NCI-H1694 (cell line): ENCODE measurements at places on chromosomes 11 and 22.

- DNase-seq = no peak
Observed at GRCh38 chr22:23400286-23400981, 179.7 kb downstream of the IGLL1 start.

- no peak for DNase-seq
Observed at GRCh38 chr11:111329306-111330204, 31.2 kb downstream of the POU2AF3 start.

- no peak for DNase-seq
Observed at GRCh38 chr22:29396126-29396525, 7.8 kb upstream of the AP1B1 start.

DNA sequence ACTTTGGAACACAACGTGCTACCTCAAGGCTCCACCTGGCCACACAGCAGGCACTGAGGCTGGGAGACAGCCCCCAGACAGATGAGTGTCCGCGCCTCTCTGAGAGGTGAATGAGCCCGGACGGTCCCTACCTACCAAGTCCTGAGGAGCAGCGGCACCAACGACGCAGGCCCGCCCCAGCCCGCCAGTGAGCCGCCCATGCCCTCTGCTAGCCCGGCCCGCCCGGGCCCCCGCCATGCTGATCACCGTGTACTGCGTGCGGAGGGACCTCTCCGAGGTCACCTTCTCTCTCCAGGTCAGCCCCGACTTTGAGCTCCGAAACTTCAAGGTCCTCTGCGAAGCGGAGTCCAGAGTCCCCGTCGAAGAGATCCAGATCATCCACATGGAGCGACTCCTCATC, at the start of gene DDI1:
TSS of gene DDI1 (plus strand) at position 53 of the 400 bp plus-strand sequence. CDS start at position 236, 183 bp downstream.
- DNase-seq = no peak

- no peak for DNase-seq
Observed at GRCh38 chr11:64545619-64546018, 45.4 kb upstream of the SLC22A12 start.

DNA sequence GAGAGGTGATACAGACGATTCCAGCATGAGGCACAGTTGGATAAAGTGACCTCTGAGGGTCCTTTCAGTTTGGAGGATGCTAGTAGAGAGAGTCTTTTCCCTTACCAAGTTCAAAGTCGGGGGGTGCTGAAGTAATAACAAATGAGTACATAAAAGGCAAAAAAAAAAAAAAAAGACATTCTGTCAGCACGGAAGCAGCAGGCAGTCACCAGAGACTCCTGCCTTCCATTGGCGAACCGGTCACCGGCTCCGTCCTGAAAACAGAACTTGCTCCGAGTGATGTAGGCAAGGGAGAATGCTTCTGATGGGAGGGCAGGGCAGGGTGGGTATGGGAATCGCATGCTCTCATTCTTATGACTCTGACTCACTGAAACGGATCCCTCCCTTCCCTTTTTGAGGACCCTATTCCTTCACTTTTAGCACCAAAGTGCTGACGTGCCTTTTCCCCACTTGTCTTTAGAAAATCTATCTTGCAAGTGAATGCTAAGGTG, 65.9 kb downstream of the PRR5L start:
- no peak for DNase-seq

GRCh38 chr11:68012843-68013610, 2.9 kb downstream of the ALDH3B1 start:
- DNase-seq = no peak

DNA sequence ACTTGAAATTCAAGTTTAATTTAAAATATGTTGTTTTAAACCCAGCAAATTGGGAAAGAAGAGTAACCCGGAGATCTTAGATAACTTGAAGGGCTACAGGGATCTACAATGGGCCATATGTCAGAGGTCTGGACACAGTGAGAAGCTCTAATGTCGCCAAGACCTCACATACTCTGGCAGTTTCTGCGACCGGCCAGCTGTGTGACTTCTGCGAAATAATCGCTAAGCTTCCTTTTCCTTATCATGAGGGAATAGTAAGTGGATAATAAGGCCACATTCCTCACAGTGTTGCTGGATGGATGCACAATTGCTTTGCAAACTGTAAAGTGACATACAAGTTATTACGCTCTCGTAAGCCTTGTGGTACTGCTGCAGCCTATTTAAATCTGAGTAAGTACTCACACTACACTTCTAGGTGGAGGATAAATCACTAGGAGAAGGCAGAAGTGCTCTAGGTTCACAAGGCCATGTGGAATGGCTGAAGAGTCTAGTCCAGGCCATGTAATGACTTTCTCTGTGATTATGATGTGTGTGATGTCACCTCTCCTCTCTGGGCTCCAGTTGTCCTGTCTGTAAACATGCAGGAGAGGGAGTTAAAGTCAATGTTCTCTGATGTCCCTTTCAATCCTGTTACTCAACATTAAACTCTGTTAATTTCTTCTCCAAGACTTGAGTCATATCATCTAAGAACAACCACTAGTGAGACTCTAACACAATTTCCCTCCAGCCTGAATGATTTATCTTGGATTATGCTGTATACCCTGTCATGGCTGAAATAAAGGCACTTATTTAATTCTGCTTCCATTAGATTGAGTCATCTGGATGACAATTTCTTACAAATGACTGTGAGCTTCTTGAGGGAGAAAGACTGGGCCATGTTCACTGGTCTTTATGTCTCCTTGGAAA, 192.6 kb upstream of the NARS2 start:
- DNase-seq = no peak

GRCh38 chr11:57223601-57224000, 13.4 kb downstream of the APLNR start:
- DNase-seq = no peak

GRCh38 chr11:95716266-95716665, 73.3 kb downstream of the FAM76B start:
- no peak for DNase-seq

GRCh38 chr11:279040-279965, 1.1 kb downstream of the NLRP6 start:
- DNase-seq = no peak

DNA sequence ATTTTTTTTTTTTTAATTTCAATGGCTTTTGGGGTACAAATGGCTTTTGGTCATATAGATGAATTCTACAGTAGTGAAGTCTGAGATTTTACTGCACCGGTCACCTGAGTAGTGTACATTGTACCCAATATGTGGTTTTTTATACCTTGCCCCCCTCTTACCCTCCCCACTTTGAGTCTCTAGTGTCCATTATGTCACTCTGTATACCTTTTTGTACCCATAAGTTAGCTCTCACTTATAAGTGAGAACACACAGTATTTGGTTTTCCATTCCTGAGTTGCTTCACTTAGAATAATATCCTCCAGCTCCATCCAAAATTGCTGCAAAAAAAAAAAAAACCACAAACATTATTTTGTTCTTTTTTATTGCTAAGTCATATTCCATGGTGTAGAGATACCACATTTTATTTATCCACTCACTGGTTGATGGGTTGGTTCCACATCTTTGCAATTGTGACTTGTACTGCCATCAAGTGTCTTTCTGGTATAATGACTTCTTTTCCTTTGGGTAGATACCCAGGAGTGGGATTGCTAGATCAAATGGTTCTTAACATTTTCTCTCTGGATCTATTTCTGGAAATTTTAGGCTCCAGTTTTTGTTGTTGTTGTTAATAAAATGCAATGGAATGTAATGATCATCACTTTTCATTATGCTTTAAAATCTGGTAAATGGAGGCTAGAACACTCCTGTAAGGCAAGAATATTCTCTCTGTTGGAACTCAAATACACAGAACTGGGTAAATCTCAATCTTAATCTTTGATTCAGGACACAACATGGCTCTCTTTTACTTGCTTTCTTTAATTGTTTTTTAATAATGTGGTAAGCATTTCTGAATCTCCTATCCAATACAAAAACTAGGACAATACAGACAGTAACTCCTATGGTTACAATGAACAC, 10.3 kb downstream of the NEAT1 start:
- DNase-seq = peak; percentile 50

- no peak for DNase-seq
Observed at GRCh38 chr11:118897721-118898310, 14.1 kb downstream of the CXCR5 start.

- no peak for DNase-seq
Observed at GRCh38 chr22:35540595-35541253, at the start of gene RASD2. Gene RASD2, plus strand, starts transcription at chr22:35540831. Its CDS starts 5,979 bp downstream, at chr22:35546810.

GRCh38 chr22:44147008-44147645, 33.6 kb upstream of the PARVG start:
- no peak for DNase-seq

GRCh38 chr22:44347549-44347948, 34.8 kb upstream of the SHISAL1 start:
- DNase-seq = no peak

- DNase-seq = peak; percentile 8
Observed at GRCh38 chr11:119100246-119100970, 1.2 kb downstream of the DPAGT1 start.

GRCh38 chr11:61976813-61977475, 9.5 kb upstream of the FTH1 start:
- no peak for DNase-seq

DNA sequence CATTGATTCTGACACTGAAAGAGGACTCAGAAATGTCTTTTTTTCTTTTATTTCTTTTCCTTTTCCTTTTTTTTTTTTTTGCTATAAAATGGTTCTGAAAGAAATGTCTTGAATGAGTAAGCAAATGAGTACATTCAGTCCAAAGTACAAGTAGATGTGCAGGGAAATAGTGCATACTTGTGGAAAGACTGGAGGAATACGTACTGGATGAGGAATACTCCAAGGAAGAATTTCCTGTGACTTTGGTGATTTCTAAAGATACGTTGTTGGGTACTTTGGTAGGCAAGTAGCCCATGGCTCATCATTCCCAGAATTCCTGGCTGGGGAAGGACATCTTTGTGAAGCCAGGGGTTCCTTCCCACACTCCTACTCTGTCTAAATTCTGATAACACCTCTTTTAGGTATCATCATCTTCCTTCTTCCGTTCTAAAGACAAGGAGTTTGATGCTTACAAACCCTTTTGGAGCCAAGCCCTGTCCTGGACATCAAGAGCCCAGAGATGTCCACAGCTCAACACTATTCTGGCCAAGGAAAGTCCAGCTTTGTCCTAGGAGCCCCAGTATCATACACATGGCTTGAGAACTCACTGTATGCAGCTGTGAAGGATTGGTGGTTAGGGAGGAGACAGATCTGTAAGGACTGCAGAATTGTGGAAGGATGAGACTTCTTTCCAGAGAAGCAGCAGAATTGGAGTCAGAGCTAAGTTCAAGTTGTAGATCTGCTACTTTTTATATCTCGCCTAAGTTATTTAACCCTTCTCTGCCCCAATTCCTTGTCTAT, 4.8 kb upstream of the NUP98 start:
- no peak for DNase-seq

- DNase-seq = no peak
Observed at GRCh38 chr11:105229761-105230160, 90.2 kb upstream of the CARD18 start.

DNA sequence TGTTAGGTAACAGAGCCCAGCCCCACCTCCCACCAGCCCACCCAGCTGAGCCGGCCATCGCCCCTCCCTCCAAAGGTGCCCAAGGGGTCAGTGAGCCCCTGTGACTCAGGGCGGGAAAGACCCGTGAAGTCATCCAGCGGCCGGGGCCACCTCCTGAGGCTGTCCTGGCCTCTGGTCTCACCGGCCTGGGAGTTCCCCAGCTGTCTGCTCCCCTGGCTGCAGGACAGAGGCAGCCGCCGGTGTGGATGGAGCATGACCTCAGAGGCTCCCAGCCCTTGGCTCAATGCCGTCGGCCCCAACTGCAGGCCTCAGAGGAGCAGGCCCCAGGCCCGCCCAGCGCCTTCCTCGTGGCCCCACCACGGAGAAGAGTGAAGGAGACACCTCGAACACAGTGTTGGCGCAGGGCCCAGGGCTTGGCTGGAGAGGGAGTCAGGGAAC, 28.7 kb downstream of the RPL3 start:
- DNase-seq = no peak

DNA sequence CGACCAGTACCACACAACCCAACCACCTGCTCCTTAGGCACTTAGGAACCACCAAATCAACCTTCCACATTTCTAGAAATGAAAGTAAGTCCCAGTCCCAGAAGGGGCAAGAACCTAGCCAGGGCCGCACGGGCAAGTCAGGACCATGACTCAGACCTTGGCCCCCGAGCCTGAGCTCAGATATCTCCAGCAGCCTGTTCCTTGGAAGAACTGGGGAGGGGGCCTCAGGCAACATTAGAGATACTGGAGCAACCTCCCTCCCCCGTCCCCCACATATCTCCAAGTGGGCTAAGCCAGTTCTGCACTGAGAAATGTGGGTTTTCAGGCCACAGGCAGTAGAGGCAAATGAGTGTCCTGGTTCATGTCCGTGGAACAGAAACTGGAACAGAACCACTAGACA, 7.7 kb downstream of the ARAP1 start:
- DNase-seq = no peak

DNA sequence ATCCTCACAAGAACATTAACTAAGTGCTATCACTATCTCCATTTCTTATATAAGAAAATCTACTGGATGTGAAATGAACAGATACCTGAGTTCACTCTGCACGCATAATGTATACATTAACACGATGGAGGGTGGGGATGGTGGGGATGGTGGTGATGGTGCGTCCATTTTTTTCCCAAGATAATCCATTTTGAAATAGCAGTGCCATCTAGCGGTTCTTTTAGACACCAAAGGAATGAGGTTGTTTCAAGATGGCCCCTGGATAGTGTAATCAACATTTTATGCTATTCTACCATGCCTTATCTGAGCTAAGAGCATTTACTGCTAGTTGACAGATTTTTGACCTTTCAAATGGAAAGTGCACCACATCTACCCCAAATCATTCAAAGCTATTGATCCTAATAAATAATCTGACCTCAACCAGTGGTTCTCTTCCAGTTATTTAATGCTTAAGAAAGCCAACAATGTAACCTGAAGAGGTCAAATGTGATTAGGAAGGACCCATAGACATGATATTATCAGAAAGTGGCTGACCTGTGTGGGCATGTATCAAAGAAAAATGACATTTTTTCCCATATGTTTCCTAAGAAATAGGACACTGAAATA, 714.7 kb upstream of the TENM4 start:
- no peak for DNase-seq

DNA sequence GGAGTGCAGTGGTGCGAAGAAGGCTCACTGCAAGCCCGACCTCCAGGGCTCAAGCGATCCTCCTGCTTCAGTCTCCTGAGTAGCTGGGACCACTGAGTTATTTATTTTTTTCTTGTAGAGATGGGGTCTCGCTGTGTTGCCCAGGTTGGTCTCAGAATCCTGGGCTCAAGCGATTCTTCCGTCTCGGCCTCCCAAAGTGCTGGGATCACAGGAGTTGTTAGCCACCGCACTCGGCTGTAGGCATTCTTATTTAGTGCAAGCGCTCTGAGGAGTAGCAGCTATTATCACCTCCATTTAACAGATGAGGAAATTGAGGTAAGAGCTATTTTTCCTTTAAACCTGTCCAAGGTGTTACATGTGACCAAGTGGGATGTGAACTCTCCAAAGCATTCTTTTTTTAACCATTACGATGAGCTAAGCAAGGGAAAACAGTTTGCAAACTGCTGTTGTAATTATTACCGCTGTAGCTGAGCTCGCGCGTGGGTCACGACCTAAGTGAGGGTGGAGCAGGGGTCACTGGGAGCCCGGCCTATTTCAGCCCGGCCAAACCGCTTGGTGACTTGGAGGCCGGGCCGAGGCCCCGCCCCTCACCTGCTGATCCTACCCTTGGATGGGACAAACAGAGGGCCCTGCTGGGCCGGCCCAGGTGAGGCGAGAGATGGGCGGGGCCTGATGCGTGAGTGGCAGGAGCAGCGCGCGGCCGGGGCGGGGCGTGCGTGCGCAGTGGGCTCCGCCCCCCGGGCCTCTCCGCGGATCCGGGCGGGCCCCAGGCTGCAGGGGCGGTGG, 449 bp upstream of the KREMEN1 start:
- DNase-seq = peak; percentile 44

GRCh38 chr11:47768101-47768612, 1.0 kb upstream of the FNBP4 start:
- peak; percentile 56 for DNase-seq
